Right kidney (tissue), 9 donors: ENCODE measurements at places on chromosomes 12 and 14.

- DNase-seq: no peak
Observed at GRCh38 chr14:62029569-62029924, 267.3 kb downstream of the SNAPC1 start.

GRCh38 chr12:43095669-43096280 is 456.2 kb downstream of the ADAMTS20 start:
- no peak for DNase-seq

DNA sequence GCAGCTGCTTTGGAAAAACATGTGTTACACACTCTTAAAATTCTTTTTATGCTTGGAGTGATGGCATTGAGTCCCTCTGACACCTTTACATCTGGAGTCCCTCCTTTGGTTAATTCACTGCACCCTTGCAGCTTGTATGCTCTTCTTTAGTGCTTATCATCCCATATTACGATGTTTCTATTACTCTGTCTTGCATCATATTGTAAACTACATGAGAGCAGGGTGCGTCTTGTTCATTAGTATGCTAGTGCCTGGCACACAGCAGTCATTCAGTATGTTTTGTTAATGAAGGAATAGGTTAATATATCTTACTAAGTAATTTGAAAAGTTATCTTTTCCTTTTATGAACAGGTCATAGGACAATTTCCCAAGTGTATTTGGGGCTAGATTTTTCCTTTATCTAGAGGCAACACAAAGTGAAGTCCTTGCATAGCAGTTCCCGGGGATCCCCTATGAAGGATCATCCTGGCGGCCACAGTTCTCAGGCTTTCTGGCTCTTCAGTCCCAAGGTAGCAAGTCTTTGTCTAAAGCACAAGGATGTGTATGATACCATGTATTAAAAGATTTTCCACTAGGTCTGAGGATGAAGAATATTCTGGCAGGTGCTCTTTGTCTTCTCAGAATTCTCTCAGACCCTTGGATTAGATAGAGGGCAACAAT is 363.8 kb downstream of the FUT8 start:
- no peak for DNase-seq

DNA sequence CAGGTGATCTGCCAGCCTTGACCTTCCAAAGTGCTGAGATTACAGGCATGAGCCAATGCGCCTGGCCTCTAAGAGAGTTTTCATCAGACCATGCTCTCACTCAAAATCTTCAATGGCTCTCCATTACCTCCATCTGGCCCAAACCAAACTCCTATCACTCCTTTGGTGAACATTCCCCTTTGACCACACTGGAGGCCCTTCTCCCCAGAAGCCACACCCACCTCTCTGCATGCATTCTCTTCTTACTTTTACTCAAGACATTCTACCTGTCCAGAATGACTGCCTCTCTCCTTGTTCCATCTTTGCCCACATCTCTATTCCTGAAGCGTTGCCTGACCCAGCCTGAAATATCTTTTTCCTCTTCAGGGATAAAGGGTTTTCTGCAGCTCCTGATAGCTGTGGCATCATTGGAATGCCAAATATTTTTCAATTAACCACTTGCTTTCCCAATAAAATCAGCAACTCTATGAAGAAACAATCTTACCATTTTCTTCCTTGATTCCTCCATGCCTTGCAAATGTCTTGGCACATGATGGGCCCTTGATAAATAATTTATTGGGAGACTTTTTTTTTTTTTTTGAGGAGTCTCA is 15.5 kb downstream of the PLEK2 start:
- no peak for DNase-seq

DNA sequence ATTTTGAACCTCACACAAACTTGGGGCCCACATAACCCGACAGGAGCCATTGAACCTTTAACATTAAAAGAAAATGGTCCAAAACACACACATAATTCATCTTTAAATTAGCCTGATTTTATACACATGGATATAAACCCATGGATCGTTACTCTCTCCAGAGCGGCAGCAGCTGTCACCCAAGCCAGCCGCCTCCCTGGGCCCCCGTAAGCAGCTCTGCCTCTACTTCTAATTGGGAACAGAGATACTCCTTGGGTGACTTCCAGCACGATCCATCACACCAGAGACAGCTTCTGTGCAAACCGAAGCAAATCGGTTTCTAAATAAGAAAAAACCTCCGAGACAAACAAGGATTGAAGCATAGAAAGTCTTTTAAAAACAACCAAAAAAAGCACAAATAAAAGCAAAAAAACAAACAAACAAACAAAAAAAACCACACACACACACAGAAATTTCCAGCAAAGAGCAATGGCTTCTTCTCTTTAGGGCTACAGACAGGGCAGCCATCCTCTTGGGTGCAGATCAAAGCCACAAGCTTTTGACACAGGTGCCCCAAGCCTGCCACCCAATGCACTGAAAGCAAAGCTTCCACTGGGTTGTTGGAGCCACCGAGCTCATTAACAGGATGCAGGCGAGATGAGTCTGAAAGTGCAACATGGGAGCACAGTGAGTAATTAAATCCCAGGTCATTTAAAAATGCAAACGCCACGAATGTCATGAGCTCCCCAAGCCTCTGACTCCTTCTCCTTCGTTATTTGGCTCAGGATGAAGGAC is 156.9 kb downstream of the DPF3 start:
- no peak for DNase-seq

DNA sequence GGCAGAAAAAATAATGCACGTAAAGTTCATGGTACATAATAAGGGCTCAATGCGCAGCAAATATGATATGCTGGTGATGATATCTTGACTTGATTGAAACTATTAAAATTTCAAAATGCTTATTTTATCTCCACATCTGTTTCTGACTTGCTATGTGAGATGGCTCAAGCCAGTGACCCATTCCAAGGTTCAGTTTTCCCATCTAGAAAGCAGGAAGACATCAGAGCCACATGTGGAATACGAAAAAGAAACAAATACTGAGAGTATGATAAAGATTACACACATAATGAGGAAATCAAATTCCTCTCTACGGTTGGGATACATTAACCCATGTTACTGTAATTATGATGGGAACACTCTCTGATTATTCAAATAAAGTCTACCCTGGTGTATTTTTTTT is 24.0 kb upstream of the TSPAN11 start:
- no peak for DNase-seq

DNA sequence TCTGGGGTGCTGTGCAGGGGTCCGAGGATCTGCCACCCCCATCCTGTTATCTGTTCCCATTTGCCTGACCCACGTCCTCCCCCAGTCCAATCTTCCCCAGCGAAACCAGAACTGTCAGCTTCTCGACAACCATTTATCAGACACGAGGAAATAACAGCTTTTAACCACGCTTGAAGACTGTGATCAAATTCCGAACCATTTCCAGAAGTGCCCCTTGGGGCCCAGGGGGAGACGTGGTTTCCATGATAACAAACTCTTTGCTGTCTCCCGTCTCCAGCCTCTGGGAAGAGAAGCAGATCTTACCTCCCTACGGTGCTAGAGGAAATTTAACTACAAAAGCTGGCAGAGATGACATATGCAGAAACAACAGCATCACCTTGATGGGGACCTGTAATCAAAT is 35.1 kb upstream of the SRRM4 start:
- DNase-seq: no peak

- peak; percentile 80 for DNase-seq
Observed at GRCh38 chr14:73787486-73788316, 63.9 kb upstream of the PTGR2 start.

- DNase-seq: peak; percentile 37
Observed at GRCh38 chr12:131038961-131039950, 85.5 kb downstream of the ADGRD1 start.

GRCh38 chr12:54229624-54230212 is 40.9 kb upstream of the SMUG1 start:
- peak; percentile 62 for DNase-seq

GRCh38 chr12:71300772-71301675 is 138.6 kb upstream of the LGR5 start:
- no peak for DNase-seq

GRCh38 chr12:74530676-74531075 is 7.0 kb upstream of the ATXN7L3B start:
- DNase-seq: no peak

- DNase-seq: no peak
Observed at GRCh38 chr12:11877869-11878780, 192.6 kb upstream of the BCL2L14 start.

DNA sequence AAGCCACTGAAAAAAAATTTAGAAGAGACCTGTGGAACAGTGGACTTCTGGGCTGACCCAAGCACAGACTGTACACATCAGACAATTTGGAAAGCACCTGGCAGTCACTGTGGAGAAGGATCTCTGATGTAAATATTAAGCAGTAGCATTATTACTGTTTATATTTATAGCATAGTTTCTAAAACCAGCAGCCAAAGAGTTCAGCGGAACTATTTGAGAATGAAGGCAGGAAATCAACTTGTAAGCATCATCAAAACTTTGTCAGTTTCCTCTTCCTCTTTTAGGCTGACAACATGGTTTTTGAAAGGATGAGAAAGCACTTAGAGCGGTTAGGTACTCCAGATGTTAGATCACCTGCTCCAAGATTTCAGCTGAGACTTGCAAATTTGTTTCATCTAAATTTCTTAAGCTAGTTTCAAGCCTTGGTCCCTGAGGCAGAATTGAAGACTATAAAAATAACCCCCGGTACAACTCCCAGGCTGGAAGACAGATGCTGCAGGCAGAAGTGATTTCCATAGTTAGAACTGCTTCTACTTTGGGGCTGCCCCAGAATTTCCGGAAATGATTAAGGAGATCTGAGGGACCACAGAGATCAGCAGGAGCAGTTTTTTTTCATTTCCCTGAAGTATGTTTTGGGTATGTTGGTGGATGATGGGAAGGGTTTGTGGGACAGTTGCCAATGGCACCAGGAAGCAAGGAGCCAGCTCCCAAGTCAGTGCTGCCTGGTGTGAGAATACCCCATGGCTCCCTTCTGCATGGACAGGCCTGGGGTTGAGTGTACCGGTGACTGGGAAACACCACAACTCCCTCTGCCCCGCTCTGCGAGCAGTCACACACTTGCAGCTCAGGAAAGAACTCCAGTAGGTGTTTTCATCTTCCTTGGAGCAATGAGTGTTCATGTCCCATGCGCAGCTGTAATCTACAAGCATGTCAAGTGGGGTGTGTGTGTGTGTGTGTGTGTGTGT is 354.5 kb downstream of the NUAK1 start:
- no peak for DNase-seq

DNA sequence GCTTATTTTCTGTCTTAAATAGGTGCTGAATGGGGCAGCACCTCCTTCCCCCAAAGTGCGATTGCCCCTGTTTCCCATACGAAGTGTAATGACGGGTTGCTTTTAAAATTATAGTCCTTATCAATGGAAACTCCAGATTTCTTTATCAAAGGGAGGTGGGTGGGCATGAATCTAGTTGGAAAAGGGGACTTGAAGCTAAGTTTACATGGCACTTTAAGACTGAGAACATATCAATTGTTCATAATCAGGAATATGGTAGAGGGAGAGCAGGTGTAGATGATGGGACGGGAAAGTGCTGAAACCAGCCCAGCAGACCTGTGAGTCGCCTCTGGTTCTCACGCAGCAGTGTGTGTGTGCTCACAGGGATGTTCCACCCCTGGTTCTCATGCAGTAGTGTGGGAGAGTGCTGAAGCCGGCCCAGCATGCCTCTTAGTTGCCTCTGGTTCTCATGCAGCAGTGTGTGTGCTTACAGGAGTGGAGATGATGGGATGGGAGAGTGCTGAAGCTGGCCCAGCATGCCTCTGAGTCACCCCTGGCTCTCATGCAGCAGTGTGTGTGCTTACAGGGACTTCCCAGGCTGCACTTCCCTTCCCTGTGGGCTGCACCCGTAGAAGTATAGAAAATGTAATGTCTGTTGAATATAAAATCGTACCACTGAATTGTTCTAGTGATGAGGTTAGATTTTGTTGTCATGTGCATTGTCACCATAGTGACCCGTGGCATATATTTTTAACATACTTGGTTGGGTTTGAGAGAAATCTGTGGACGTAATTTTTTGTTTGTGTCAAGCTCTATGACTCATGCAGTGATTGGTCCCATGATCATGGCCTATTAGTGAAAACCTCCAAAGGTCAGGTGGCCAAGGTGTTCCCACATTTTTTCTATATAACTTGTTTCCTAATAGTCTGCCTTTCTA is 51.6 kb downstream of the GPATCH2L start:
- DNase-seq: no peak

GRCh38 chr14:90979515-90979914 is 80.9 kb downstream of the RPS6KA5 start:
- no peak for DNase-seq

- DNase-seq: no peak
Observed at GRCh38 chr14:59100205-59100604, 88.3 kb upstream of the DAAM1 start.

DNA sequence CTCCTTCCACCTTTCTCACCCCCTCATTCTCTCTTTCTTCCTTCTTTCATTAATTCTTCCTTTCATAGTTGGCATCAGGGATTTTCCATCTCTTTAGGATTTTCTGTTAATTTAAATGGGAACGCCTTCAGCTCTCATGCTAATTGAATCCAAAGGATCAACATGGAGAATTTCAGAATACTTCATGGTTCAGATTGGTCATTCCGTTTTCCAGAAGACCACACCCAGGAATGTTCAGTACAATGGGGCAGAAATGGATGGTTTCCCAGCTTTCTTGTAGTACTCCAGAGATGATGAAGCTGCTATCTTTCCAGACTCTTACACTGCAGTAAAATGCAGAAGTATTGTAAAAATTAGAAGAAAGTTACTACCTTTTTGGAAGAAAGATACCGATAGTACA is 440.0 kb downstream of the DAD1 start:
- no peak for DNase-seq

- DNase-seq: peak; percentile 87
Observed at GRCh38 chr12:53046655-53047220, 3.1 kb upstream of the TNS2 start.

- no peak for DNase-seq
Observed at GRCh38 chr12:54442961-54443360, 23.9 kb upstream of the ITGA5 start.

DNA sequence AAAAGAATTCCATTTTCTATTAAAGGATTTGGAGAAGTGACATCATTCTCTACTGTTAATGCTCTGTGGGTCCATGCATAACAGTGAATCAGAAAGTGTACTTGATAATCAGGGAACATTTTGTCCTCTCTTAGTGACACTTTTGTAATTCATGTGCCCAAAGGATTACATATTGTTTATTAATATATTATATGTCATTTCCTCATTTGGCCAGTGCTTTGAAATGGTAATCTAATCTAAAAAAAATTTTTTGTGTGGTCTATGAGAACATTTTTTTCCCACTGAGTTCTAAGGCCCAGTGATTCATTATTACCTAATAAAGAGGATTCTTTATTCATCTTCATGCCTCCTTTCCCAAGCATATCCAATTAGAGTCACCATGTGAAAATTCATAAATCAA is 79.7 kb upstream of the MYF6 start:
- no peak for DNase-seq

- DNase-seq: no peak
Observed at GRCh38 chr14:84792722-84793410, 737.1 kb upstream of the FLRT2 start.

GRCh38 chr14:56173365-56173922 is 55.2 kb downstream of the PELI2 start:
- no peak for DNase-seq

DNA sequence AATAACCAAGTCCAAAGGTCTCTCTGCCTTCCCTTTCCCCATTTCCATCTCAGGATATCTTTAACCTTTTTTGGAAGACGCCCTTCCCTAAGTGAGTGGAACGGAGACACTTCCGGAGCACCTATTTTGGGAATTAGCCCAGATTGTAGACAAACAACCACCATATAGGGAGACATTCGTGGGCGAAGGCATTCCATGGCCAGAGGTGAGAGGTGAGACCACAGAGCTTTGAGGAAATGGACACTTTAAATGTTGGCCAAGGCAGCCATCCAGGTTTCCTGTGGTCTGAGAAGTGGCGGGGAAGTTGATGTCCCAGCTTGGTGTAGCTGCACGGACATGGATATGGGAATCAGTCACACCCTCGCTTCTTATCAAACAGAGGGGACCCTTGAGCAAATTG is 69.4 kb upstream of the BDKRB2 start:
- no peak for DNase-seq

GRCh38 chr12:39300799-39301198 is 142.1 kb downstream of the KIF21A start:
- no peak for DNase-seq
